Osteocyte (in vitro differentiated cells): ENCODE measurements at places on chromosomes 6 and 20. TPM values are rescaled to one million over a fixed set of nuclear protein-coding genes. Genes with fewer than 3 reads are reported as not detected.

The TMEM170B gene
- total RNA-seq, result 3.5 and 3.7 TPM in 2 replicates

The EFCAB8 gene
- total RNA-seq, result 0.64 and 0.97 TPM in 2 replicates

DNA sequence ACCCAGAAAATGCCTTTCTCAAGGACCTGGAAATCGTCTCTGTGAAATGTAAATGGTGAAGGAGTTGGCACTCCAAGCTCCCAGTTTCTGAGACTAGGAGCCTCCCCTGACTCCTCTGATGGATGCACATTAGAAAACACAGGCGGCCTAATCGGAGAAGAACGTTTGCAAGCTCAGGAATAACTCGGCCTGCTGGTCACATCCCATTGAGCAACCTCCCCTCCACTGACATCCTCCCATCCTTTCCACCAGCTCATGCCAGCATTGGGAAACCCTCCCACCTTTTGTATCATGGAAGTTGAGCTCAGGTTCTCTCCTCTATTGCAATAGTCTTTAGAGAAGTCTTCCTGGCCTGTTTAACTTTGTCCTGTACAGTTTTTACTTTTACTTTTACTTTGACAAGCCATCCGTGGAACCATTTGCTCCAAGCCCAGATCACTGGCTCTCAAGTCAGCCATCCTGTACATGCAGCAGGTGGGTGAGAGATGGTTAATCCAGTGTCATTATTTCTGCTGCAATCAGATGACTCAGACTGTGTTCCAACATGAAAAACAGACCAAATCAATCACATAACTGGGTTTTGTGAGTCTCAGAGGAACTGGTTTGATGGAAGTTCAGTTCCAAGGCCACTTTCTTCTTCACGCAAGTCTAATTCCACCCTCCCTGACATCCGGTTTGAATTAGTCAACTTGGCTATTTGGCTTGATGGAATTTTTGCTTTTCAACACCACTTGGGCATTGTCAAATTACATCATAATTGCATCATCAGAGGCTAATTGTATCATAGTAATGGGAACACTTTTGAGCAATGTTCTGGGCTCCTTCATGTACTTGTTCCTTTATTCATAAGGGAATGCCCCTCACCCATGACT is 619.4 kb upstream of the CDH4 start:
- no peaks in the 10 kb centered on the region for H3K36me3 ChIP-seq
- H3K27me3 ChIP-seq, result no peaks in the 10 kb centered on the region
- H3K4me3 ChIP-seq, result no peak overlapping the region
- no peak for DNase-seq

DNA sequence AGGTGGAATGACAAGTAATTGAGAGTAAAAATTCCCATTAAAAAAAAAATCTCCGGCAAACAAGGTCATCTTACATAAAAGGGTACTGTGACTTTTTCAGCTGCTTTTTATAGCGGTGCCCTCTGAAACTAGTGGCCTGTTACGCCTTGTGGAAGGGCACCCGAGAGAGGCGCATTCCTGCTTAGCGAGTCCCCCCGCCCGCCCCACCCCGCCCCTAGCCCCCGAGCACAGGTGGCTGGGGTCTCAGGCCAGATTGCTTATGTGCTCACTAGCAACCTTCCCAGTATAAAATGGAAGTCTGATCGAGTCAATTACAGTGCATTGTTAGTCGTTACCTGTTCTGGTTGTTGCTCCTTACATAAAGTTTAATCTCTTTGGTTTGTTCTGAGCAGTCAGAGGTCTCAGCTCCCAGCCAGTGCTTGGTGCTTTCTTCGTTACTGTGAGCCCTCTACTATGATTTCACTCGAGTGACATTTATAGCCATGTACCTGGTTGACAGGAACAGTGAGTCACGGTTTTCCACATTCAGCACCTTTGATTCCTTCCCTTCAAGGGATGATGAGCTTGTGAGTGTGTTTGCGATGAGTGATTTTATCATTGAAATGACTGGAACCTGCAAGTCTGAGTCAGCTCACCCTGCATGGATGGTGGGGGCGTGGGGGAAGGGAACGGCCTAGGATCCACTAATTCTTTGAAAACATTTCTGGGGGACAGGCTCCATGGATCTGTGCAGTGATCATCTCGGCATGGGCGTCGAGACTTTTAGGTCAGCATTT is 47.6 kb downstream of the ZDHHC14 start:
- H3K4me3 ChIP-seq, result no peak overlapping the region
- no peak overlapping the region for H3K27ac ChIP-seq
- DNase-seq, result no peak
- H3K36me3 ChIP-seq, result no peaks in the 10 kb centered on the region
- H3K4me1 ChIP-seq, result no peaks in the 10 kb centered on the region
- no peaks in the 10 kb centered on the region for H3K27me3 ChIP-seq

DNA sequence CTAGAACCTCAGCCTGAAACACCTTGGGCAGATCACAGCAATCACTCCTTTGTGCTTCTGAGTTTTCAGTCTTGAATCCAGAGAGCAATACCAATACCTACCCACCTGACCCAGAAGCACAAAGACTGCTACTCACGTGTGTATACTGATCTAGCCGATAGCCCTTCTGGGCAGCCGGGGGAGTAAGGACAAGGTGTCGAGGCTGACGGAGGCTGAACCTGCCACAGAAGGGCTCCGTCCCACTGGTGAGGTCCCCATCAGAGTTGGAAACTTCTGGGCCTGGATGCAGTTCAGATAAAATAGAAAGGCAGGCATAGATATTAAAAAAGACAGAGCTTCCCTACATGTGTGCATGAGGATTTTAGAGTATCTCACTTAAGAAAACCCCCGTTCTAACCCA is 32.0 kb downstream of the PKHD1 start:
- H3K27ac ChIP-seq, result no peak overlapping the region
- DNase-seq, result no peak
- no peak overlapping the region for H3K4me3 ChIP-seq
- no peaks in the 10 kb centered on the region for H3K4me1 ChIP-seq

The IMPG1 gene
- not detected in 2 replicates for total RNA-seq
